Naive thymus-derived CD8-positive, alpha-beta T cell (primary cell): ENCODE measurements at places on chromosomes 4 and X. TPM values are rescaled to one million over a fixed set of nuclear protein-coding genes. Genes with fewer than 3 reads are reported as not detected.

The PRSS12 gene
- polyA plus RNA-seq: not detected

The EREG gene
- not detected for polyA plus RNA-seq

The HS6ST2 gene
- not detected for polyA plus RNA-seq

The ATXN3L gene
- not detected for polyA plus RNA-seq

The PUDP gene
- 12.0 TPM for polyA plus RNA-seq

The SERTM2 gene
- not detected for polyA plus RNA-seq

DNA sequence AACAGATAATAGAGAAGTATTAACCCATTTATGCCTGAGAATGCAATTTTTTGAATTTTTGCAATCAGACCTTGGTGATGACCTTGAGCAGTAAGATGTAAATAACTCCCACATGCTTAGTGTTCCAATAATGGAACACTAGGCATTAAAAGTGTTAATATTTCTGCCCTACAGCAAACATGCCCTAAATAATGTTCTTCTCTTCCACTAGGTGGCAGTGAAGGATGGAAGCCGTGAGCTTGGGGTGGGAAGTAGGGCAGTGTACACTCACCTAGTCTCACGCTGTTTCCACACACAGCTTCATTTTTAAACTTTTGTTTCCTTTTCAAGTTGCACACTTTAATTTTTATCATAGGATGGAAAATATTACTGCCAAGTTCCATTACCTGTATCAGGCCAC is 613.1 kb upstream of the HS3ST1 start:
- no peak for DNase-seq

DNA sequence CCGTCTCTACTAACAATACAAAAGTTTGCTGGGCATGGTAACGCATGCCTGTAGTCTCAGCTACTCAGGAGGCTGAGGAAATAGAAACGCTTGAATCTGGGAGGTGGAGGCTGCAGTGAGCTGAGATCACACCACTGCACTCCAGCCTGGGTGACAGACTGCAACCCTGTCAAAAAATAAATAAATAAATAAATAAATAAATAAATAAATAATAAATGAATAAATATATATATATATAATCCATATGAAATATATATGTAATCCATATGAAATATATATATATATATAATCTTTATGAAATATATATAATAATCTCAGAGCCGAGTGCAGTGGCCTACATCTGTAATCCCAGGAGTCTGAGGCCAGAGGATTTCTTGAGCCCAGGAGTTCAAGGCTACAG is 17.8 kb upstream of the RBPJ start:
- no peak for DNase-seq

DNA sequence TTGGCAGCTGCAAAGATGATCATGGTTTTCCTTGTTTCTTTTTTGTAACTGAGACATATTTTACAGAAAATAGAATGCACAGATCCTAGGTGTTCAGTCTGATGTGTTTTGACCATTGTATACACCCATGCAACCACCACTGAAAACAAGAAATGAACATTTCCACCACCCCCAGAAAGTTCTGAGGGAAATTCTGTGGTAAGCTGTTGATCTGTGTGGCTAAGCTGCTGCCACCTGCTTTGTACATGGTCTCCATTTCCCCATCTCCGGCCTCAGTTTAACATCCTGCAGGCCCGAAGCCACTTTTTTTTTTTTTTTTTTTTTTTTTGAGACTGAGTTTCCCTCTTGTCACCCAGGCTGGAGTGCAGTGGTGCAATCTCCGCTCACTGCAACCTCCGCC is 65.3 kb downstream of the NYX start:
- DNase-seq: no peak

DNA sequence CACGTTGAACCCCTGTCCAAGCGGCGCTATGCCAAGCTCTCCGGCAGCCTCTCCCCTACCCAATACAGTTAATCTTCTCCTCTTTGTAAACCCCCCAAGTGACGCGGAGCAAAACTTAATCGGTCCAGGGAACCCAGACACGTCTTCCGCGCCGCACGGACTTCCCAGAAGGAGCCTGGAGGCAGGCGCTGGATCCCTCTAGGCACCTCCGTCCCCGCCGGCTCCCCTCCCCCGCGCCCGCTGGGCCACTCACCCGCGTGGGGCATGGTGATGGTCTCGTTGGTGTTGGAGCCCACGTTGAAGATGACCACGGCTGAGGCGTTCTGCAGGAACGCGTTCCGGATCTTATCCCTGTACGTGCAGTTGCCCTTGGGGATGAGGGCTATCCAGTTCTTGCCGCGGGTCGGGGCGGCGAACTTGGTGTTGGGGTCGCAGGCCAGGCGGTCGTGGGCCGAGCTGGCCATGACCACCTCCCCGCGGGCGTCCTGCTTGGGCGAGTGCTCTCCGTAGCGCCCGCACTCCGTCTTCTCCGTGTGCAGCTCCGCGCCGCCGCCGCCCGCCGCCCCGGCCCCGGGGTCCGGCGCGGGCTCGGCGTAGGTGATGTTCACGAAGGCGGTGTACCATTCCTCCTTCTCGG is 1.1 kb downstream of the RNF150 start:
- DNase-seq: no peak

DNA sequence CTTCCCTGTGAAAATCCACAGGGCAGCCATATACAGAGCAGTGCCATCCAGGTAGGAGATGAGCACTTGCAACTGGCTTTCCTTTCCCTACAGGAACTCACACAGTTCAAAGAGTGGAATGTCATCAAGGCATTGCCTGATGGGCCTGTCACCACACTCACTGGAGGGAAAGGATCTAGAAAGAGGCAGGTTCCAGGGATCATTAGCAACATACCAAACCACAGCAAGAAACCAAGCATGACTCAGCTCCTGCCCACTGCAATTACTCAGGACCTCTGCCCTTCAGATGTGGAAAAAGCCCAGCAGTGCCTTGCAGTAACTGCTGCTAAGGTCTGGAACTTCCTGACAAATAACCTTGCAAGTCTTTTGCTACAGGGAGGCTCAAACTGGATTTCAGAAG is 101.2 kb downstream of the ZNF674 start:
- DNase-seq: no peak

GRCh38 chrX:25976683-25977310 is 161.3 kb upstream of the MAGEB18 start:
- no peak for DNase-seq

DNA sequence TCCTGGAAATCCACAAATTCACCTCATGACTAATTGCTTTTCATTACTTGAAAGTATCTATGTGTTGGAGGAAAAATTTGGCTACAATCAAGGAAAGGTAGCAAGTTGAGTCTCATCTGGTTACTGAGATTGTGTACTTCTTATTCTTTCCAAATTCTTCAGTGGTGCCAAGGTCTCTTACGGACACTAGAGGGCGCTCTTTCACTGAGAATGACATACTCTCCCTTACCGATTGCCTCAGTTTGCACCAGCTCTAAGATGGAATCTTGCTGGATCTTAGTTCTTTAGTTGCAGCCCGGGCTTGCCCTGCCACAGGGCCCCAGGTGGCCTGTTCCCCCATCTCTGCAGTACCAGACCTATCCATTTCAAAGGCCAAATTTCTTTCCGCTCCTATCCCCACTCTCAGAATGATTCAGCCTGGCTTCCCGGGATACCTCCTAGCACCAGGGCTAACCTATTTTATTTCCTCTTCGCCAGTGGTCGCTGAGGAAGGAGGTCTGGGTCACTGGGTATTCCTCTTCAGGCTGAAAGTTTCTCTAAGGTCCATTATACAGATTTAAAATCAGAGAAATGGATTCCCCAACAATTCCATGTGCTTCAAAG is 24.6 kb upstream of the GPR50 start:
- DNase-seq: peak; percentile 22

- DNase-seq: no peak
These were observed 67.2 kb upstream of the IL15 start for GRCh38 chr4:141569141-141569540.

DNA sequence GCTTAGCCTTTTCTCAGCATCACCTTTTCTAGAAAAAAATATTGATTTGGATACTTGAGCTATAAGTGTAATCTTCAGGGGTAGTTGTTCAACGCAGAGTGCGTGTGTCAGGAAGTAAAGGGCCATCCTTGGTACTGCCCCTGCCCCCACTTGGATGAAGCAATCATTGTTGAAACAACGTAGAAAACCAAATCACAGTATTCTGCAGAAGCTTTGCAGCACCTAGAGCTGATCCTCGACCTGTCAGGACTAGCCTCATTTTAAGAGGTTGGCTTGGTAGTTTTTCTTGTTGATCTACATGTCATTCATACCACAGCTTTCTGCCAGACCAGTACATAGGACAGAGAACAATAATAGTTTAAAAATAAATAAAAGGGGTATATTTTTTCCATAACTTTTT is 65.3 kb upstream of the MYOZ2 start:
- DNase-seq: no peak

GRCh38 chr4:155734065-155734464 is 24.8 kb upstream of the GUCY1B1 start:
- no peak for DNase-seq
